Activated T-cell treated with anti-CD3 and anti-CD28 coated beads, Interleukin-2, amount 50 U/mL, for 72 hours (primary cell): ENCODE measurements at places on chromosomes 4 and X. TPM values are rescaled to one million over a fixed set of nuclear protein-coding genes. Genes with fewer than 3 reads are reported as not detected.
A peak's percentile ranks its signal among the peaks of the same experiment; 100 is the strongest.

- no peak for DNase-seq
Measured at GRCh38 chrX:136057567-136057966, 72.3 kb downstream of the SLC9A6 start.

DNA sequence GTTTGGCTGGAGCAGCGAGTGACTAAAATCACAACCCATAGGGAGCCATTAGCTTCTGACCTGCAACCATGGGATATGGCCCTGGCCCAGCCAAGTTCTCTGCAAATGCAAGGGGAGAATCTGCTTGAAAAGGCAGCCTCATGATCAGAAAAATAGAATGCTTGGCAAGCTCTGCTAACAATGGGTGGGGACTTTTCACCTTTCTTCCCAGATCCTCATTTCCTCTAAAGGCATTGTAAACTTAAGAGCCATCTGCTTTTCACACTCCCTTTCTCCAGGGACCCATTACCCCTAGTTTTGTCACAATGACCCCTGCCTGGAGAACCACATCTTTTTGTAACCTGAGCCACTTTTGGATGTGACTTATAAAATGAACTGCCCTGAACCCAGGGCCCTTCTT lies 104.3 kb downstream of the PARM1 start:
- DNase-seq, result no peak

- no peak for DNase-seq
Measured at GRCh38 chr4:94329933-94330332, 12.7 kb downstream of the HPGDS start.

DNA sequence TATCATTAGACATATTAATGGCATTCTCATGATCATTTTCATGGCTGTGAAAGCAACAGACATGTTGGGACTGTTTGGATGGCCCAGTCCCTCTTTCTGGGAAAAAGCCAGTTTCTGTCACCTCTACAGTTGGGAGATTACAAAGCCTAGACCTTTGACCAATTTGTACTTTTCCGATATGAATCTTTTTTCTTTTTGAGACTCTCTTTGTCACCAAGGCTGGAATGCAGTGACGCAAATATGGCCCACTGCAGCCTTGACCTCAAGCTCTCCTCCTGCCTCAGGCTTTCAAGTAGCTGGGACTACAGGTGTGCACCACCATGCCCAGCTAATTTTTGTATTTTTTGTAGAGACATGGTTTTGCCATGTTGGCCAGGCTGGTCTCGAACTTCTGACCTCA lies 9.4 kb downstream of the TBC1D25 start:
- no peak for DNase-seq

- peak; percentile 30 for DNase-seq
Measured at GRCh38 chr4:5812506-5813229, 80.2 kb downstream of the CRMP1 start.

Gene UGT2B17
- not detected for total RNA-seq

DNA sequence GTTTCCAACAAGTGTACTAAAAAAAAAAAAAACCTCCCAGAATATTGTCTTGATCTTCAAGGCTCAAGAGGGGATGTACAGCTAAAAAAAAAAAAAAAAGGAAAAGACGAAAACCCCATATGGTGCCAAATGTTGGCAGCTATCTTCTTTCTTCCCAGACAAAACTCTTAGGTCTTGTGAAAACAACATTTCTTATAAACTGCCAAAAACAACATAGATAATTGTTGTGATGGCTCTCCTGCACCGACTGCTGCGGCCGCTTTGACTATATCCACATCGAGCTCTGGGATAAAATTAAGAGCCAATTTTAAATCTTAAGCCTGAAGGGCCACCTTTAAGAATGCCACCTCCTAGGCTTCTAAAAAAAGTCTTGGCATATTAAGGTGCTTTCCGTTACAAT lies 23.5 kb downstream of the PDGFC start:
- no peak for DNase-seq

DNA sequence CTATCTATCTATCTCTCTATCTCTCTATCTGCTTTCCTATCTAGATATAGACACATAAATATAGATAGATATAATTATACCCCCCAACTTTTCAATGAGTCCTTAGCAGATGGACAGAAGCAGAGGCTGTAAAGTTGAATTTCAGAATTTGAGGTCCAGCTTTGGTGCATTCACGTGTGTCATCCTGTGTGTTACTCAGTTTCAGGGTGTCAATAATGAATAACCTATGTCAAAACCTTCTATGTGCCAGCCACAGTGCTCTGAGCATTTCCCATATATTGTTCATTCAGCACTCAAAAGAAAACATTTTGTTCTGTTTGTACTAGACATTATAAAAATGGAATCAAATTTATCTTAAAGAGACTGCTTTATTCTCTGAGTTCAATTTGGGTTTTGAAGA lies 310.0 kb downstream of the ARHGAP24 start:
- no peak for DNase-seq

Gene SLC25A53
- 3.7 TPM for total RNA-seq

DNA sequence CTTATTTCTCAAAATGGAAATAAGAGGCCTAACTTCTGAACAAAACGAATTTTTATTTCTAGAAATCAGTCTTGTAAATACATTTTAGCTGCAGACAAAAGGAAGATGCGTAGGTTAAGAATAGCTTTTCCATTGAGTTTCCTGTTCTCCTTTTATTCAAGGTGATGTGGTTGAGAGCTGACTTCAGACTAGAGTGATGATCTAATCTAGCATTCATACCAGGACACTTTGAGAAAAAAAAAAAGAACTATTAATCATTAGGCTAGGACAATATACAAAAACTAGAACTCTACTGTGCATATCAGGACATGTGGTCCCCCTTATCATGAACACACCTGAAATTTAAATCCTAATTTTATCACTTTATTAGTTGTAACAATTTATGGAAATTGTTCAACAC lies 884.5 kb upstream of the EPHA5 start:
- DNase-seq, result no peak
